ENCODE measurements at places on chromosomes 13 and 19. TPM values are rescaled to one million over a fixed set of nuclear protein-coding genes. Genes with fewer than 3 reads are reported as not detected.
A peak's percentile ranks its signal among the peaks of the same experiment; 100 is the strongest.

DNA sequence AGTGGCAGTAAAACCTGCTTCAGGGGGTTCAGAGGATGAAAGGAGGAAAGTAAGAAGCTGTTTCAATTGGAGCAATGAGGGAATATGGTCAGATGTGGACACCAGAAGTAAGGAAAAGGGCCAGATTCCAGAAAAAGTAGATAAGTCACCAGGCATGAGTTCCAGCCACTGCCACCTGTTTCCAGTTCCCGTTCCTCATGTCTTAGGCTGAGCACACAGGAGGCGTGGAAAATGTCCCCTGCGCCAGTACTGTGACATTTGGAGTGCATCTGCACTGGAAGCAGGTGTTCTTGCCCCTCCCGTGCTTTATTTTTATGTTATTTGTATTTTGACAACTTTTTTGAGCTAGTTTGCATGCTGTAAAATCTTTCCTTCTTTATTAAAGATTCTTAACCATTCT lies 25.3 kb downstream of the LMO7 start:
- DNase-seq = no peak

DNA sequence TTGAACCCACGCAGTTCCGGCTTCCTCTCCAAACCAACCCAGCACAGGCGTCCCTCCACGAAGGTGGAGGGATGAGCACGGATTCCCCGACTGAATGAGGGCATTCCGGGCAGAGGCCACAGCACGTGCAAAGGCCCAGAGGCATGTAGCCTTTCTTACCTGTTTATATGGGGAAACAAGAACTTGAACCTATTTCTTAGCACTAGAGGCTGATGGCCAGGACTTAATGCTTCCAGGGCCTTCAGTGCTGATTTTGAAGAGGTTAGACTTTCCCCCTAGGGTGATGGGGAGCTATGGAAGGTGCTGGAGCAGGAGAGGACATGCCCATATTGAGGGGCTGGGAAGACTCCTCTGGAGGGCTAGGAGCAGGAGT lies 2.0 kb downstream of the MAST3 start:
- DNase-seq = no peak

DNA sequence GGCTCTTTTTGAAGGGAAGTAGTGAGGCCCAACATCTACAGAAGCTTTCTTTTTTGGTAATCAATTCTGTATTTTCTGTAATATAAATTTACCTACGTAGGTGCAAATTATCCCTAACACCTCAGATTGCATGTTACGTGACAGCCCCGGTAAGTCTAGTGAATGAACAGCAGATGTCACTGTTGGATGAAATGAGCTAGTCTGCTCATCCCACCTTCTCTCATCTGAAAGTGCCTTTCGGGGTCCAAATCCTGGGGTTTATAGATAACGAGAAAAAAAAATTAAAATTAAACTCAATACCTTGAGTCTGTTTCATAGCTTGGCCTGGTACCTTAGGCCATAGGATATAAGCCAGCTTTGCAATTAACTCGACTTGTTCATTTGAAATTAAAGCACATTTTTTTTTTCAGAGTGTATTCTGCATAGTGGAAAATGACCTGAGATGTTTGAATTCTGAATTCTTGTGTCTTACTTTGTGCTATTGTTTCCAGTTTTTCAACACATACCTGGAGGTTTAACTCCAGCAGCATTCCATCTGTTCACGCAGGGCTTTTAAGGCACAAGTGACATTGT lies 548.2 kb downstream of the GPC5 start:
- no peak for DNase-seq

GRCh38 chr19:41018736-41019290 lies 27.7 kb downstream of the CYP2B6 start:
- no peak for DNase-seq

DNA sequence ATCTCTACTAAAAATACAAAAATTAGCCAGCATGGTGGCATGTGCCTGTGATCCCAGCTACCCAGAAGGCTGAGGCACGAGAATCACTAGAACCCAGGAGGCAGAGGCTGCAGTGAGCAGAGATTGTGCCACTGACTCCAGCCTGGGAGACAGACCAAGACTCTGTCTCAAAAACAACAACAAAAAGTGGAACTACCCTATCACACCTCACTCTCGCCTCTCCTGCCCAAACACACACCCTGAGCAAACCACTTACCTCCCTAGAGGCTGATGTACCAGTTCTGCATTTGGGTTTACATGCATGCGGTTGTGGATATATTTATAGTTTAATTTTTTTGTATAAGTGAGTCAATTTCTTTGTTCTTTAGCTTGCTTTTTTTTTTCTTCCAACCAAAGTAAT lies 7.7 kb upstream of the PTOV1 start:
- DNase-seq = no peak

- DNase-seq = no peak
Observed at GRCh38 chr13:31873145-31873544, 133.8 kb downstream of the RXFP2 start.

DNA sequence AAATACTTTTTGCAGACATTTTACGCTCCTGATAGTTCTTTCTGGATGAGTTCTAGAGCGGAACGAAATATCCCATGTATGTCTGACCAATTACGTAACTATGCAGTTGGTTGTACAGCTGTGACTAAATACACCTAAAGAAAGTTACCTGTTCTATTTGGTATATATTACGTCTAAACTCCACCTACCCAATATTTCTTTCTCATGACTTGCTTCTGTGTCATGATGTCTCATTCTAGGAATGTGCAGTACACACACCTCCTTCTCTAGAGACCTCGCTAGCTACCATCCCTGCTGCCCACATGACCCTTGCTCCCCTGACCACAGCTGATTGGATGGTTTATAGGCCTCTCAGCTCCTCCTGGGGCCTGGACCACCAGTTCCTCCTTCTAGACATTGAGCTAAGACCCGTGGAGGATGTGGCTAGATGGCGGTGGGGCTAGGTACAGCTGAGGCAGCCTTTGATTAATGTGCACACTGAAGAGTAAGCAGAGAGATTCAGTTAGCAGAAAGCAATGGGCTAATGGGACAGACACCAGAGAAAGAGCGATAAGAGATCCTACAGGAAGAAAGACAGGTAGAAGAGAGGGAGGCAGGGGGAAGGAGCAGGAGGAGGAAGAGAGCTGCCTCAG lies 422.1 kb downstream of the COG6 start:
- no peak for DNase-seq

- peak; percentile 37 for DNase-seq
Observed at GRCh38 chr19:51698296-51698695, 5.2 kb downstream of the SPACA6 start.

GRCh38 chr19:31262725-31263191 lies 86.5 kb downstream of the TSHZ3 start:
- DNase-seq = no peak

Gene FGF14
- total RNA-seq = not detected

Gene CACNA1A
- 1.4 TPM for total RNA-seq

- no peak for DNase-seq
Observed at GRCh38 chr13:90648497-90648896, 699.0 kb upstream of the MIR17HG start.

All from activated CD8-positive, alpha-beta memory T cell treated with anti-CD3 and anti-CD28 coated beads, Interleukin-2, amount 10 ng/mL, durations not matched to agents 7 days and 5 days (primary cell).